PC-3 (cell line): ENCODE measurements at places on chromosomes 6 and 20.
A peak's percentile ranks its signal among the peaks of the same experiment; 100 is the strongest.

- DNase-seq: peak; percentile 92
These were observed 27.9 kb downstream of the FAM83B start for GRCh38 chr6:54874349-54875048.

DNA sequence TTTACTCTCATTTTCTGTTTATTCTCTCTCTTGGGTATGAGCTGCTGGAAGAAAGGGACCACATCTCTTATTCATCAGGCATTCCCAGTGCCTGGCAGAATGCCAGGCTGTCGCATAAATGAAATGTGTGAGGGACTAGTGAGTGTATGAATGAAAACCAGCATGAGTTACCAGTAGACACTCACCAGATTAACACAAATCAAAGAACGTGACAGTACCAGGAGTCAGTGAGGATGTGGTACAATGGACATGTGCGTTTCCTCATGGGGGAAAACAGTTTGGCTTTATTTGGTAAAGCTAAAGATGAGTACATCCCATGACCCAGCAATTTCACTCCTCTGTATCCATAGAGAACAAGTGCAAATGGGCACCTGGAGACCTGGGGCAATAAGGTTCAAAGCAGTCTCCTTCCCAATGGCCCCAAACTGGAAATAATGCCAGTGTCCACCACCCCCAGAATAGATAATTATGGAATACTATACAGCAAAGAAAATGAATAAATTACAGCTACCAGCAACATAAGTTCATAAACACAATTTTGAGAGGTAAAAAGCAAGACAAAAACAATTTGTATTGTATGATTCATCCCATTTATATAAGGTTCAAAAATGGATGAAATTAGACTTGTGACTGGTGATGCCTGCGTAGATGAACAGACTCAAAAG lies 93.3 kb downstream of the CDH22 start:
- DNase-seq: peak; percentile 41

- no peak for DNase-seq
These were observed 18.2 kb downstream of the WRNIP1 start for GRCh38 chr6:2783188-2783963.

GRCh38 chr20:49424536-49424935 lies 57.9 kb downstream of the KCNB1 start:
- DNase-seq: no peak
